BJ (cell line): ENCODE measurements at places on chromosomes 6 and 20.

DNA sequence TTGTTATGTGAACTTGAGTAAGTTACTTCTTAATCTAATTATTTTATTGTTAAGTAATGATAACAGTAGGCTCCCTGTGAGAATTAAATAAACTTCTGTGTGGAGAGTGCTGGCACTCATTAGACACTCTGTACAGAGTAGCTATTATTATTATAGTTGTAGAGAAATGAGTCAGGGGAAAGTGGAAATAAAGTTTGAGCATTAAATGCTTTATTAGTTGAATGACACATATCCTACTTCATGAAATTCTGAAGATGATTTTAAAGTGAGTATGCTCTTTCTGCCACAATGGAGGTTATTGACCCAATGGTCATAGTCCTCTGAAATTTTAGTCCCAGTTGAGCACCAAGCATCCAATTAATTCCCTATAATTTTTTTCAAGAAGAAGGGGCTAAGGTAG, 5.9 kb downstream of the ECI2 start:
- no peak for DNase-seq

DNA sequence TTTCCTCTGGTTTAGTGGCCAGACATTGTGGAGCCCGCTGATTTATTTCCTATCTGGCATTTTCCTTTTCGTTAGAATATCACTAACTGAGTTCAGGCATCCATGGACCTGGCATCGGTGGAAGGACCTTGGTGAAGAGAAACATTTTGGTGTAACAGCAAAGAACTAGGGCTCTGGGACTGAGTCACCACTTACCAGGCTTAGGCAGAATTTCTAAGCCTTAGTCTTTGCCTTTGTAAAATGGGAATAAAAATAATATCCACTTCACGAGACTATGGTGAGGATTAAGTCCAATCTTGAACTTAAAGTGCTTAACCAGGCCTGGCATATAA, 42.0 kb upstream of the ENPP1 start:
- DNase-seq = no peak

DNA sequence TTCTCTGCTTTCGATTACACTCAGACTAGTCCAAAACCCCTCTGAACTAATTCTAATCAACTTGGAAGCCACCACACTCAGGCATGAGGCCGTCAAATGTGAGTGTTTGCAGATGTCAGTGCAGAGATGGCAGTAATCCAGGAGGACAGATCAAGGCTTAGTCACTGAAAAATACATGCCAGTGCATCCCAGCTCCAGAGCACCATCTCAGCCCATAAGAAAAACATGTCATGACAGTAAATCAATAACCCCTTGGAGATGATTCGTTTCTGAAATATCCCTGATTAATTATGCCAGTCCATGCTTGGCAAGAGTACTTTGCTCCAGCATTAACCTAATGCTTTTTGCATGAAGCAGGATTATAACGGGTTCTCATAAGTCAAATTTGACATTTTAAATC, 179.5 kb downstream of the ADAT2 start:
- DNase-seq = no peak

DNA sequence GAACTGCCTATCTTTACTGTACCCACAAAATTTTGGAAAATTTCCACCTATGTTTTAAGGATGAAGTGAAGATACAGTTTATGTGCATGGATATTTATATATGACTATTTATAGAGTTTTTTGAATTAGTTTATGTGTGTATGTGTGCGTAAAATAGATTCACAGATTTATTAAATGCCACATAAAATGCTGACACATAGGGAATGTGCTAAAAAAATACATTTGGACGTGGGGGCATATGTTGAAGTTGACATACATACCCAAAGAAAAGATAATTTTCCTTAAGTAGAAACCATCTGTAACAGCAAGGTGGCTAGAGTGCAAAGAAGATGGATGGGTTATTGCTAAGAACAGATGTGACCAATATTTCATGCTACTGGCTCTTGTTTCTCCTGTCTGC, 302.1 kb upstream of the RNF217 start:
- DNase-seq = no peak

DNA sequence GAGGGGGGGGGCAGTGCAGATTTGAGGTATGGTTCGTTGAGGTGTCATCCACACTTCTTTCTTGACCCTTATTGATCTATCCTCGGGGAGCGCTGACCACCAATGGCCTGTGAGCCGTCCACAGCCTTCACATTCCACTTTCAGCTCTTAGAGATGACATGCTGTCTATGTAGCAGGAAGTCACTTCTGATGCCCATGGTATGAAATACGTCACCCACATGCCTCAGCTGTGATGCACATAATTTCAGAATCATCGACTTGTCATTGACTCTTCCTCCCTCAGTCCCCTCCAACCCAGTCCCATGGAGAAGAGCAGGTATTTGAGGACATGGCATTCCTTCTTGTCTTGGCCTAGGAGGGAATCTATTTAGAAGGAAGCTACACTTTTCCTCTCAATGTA, 4.7 kb upstream of the ADGRF5 start:
- DNase-seq = no peak

DNA sequence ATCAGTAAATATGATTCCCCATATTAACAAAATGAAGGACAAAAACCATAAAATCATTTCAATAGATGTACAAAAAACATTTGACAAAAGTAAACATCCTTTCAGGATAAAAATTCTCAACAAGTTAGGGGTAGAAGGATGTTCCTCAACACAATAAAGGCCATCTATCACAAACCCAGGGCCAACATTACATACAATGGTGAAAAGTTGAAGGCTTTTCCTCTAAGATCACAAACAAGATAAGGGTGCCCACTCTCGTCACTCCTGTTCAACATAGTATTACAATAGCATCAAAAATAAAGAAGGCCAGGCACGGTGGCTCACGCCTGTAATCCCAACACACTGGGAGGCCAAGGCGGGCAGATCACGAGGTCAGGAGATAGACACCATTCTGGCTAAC, 22.6 kb upstream of the ASF1A start:
- DNase-seq = no peak

DNA sequence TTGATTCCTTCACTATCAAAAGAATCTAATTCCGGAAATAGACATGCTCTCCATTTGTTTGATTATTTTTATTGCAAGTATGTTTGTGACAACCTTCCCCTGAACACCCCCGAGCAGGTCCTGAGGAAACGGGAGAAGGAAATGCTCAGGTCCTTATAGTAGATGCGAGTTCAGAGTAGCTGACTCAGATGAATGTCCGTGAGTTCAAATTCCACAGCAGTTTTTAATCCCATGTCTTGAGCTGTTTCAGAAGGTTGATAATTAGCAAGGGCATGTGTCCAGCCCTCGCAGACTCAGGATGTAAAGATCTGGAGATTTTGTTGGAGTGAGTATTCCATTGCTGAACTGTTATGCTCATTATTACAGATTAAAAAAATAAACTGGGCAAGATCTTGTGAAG, 169.3 kb downstream of the BCAS1 start:
- peak; percentile 62 for DNase-seq

DNA sequence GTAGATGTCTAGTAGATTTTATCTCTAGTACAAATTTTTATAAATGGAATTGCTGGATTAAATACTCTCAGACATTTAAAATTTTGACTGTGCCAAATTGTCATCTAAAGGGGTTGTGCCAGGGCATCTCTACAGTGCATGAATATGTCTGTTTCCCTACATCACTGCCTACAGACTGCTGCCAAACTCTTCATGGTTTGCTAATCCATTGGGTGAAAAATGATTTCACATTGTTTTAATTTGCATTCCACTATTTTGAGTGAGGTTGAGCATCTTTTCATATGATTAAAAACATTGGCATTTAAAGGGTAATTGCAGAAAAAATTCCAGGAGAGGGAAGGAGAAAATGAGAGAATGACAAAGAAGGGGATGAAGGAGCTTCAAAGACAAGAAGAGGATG, 267.7 kb upstream of the RNF24 start:
- DNase-seq = no peak

DNA sequence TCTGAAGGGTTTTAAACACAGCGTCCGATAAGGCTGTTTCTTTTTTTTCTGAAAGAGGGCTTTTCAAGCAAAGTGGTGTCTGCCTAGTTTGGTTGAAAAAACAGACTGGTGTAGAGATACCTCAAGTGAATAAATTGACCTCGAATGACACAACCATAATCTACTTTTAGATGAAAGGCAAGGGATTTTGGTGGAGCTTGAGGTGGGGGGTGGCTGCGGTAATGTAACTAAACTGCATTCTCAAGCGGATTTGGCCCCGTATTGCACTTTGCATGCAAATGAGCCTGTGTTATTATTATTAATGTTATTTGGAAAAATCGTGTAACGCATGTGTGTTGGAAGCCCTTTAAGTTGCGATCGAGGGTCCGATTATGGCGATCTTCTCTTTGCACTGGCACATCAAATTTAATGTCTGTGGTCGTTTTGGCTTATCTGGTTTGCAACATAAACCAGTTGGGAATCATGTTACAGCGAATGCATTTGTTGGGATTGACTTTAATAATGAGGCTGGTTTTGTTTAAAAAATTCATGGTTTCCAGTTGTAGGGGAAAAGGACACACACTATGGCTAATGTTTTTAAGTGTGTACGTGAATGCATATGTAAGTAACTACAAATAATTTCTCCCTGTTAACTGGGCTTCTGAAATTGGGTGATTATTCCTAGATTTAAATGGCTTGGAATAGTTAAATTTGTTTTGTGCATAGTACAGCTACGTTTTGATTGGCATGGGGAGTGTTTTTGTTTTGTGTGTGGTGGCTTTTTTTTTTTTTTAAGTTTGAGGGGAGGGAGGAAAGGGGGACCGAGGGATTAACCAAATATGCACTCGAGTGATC, 1.0 kb downstream of the JARID2 start:
- DNase-seq = no peak

GRCh38 chr6:157428427-157429202, 47.6 kb downstream of the ZDHHC14 start:
- DNase-seq = no peak

DNA sequence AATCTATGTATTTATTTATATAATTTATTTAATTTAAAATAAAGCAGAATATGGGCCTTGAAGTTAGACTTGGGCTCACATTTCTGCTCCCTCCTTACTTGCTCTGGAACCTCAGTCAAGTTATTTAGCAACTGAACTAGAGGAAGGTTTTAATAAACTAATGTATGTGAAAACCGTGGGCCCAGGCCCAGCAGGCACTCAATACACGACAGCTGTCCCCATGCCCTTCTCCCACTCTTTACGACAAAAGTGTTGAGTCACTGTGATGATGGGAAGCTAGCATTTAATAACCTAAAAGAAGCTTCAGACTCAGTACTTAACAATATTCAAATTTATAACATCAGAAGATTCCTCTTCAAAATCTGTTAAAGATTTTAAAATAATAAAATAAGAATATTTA, 46.7 kb downstream of the SERAC1 start:
- no peak for DNase-seq

GRCh38 chr6:46648869-46649492, 3.6 kb downstream of the CYP39A1 start:
- no peak for DNase-seq

DNA sequence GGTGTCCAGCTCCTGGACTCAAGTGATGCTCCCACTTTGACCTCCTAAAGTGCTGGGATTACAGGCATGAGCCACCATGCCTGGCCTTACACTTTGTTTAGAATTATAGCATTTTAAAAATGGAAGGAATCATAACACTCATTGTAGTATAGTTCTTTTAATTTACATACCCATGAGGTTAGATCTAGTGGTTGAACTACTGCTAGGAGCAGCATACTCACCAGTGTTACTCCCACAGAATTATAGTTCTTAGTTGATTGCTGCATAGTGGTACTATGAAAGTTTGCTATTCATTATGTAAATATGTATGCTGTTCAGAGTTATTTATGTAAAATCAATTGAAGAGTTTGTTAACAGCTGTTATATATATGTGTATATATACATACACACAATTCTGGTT, 85.4 kb downstream of the MYO6 start:
- no peak for DNase-seq

DNA sequence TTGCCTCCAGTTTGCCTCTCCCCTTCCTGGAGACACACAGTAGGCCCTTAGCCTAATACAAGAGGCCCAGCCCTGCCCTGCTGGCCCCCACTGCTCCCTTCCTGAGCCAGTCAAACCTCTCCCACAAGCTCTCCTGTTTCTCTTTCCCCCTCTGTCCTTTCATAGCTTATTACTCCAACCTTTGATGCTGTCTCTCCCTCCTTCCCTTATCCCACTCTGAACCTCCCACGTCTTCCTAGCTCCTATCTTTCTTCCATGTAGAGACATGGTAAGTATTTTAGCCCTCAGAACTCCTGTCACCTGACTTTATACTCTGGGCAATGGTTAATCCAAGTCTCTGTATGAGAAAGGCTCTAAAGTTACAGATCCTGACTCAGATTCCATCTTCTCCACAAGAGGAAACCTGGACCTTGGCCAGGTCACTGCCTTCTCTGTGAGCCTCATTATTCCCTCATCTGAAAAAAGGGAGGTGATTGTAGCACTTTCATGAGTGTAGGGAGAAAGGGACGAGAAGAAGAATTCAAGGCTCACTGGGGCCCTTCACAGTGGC, 6.7 kb downstream of the TGIF2 start:
- no peak for DNase-seq

GRCh38 chr6:8683204-8683603, 247.9 kb upstream of the SLC35B3 start:
- DNase-seq = no peak

DNA sequence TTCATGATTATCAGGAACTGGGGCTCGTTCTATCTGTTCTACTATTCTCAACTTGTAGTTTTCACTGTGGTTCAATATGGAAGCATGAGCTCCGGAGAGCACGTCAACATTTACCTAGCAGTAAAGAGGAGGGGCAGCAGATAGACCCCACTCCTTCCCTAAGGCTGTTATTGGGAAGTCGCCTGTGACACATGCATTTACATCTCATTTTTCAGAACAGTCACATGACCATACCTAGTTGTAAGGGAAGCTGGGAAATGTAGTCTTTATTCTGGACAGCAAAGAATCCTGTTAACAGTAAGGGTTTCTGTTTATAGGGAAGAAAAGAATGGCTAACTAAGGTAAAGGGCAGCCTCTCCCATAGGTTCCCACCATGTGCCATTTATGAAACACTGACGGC, 158.3 kb downstream of the ZFP64 start:
- no peak for DNase-seq

- no peak for DNase-seq
These were observed 72.4 kb upstream of the TBC1D7 start for GRCh38 chr6:13400772-13401171.

- no peak for DNase-seq
These were observed 24.7 kb downstream of the MRPL14 start for GRCh38 chr6:44102527-44102926.

DNA sequence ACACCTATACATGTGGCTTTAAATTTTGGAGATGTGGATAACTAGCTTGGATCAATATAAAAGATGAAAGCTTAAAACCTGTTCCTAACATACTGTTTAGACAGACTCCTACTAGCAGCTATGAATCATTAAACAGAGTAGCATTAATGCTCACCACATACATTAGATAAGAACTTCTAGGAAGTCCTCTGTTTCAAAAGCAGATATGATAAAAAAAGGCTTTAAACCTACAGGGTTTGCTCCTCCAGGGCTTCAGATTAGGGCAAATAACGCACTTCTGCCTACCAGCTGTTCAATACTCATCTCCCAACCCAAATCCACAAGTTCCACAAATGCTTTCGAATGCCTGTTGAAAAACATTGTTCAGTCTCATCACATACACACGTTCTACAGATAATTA, 1.5 kb downstream of the REPS1 start:
- DNase-seq = no peak
